CD8-positive, alpha-beta memory T cell (primary cell): ENCODE measurements at places on chromosomes 4 and X.

- DNase-seq, result no peak
Measured at GRCh38 chrX:87397103-87397886, 120.3 kb upstream of the KLHL4 start.

DNA sequence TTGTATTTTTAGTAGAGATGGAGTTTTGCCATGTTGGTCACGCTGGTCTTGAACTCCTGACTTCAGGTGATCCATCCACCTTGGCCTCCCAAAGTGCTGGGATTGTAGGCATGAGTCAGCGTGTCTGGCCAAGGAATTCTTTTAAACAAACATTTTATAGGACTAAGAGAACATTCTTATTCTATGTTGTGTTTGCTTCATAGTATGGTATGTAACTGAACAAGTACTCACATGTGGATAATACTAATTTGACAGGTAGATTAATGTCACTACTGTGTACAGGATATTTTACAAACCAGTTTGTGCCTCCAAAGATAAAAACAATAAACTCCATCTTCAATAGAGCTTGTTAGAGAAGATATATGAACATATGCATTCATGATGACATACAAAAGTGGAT is 1353.4 kb downstream of the PCDH7 start:
- no peak for DNase-seq

DNA sequence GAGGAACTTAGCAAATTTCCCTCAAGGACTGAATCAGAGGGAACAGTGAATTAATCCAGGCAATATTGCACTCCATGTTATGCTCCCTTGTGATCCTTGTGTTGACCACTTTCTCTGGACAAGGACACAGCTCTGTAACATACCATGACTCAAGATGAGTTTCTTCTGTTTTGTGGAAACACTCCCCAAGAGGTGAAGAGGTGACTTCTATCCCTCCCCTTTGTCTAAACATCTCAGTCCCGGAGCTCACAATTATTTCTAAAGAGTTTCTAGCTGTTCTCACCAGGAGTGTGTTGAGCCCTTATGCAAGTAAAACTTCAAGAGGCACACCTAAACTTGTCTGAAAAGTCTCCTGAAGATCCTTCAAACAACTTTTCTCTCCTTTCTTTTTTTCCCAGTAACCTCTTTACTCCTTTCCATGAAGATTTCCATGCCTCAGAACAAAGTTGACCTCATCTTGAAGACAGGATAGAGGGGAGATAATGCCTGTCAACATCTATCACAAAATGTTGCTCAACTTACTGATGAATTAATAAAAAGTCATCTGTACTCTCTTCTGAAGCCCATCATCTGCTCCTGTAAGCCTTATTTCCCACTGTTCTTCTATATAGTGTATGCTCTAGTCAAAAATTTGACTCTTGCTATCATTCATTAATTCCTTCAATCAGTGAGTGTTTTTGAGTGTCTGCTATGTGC is 429.1 kb downstream of the SPRY1 start:
- no peak for DNase-seq

DNA sequence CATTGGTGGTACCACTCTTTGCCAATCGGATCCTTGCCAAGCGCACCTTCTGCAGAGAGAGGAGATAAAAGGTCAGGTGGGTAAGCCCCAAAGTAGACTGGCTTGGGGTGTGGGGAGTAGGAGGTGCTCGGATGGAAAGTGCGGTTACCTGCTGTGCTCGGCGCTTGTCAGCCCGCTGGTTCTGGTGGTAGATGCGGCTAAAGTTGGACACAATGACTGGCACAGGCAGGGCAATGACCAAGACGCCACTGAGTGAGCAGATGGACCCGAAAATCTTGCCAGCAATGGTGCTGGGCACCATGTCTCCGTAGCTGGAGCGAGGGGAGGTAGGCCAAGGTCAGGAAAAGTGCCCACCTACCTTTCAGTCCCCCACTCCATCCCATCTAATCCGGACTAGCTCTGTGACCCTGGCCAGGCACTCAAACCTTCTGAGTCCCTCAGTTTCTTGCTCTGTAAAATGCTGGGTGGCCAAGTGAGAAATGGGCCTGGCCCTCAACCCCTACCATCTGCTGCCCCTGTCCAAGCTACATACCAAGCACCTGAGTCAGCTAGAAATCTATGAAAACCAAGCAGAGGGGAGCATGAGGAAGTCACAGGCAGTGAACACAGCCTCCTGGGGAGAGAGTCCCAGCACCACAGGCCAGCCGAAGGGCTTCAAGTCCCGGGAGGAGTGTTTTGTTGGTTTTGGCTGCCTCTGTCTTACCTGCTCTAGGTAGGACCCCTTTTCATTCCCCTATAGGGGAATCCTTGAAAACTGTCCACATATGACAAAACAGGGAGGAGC is 4.7 kb downstream of the KCND1 start:
- no peak for DNase-seq

DNA sequence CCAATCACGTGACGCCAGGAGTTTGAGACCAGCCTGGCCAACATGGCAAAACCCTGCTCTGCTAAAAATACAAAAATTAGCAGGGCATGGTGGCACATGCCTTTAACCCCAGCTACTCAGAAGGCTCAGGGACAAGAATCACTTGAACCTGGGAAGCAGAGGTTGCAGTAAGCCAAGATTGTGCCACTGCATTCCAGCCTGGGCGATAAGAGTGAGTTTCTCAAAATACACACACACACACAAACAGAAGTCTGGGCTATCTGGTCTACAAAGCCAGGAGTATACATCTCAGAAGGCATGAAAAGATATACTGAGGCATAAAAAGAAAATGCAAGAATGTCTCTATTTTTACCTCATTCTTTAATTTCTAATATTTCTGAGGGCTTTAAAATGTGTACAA is 11.3 kb downstream of the YTHDC1 start:
- DNase-seq, result no peak

DNA sequence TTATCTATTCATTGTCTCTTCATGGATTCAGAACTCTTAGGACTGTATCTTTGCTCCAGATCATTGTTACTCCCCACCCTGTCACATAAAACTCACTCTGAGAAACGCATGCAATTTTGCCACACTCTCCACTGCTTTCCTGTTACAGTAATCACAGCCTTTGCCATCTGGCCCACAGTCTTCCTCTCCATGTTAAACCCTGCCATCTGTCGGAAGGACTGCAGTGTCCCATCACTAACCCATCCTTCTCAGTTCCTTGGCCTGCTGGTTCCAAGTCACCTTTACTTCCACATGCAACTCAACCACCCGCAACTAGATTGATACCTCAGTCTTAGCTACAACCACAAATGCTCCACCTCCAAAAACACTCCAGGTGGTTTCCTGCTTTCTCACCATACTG is 308.7 kb upstream of the FAM241A start:
- DNase-seq, result no peak

DNA sequence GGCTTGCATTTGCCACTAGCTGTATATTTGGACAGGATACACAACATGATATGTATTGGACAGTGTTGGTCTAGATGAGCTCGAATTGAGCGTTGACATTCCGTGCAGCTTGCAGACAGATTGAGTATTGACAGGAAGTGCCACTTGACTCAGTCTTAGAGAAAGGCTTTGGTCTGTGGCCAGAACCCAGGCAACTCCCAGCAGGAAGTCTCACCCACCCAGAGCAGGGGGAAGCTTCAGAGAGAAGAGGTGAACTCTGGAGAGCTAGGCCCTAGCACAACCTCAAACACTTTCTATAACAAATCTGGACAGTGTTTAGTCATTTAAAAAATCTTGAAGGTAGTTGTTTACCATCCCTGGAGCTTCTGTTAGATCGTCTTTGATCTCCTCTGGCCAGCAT is 280.5 kb downstream of the FBXW7 start:
- DNase-seq, result peak; percentile 24

GRCh38 chr4:70938086-70938485 is 35.9 kb downstream of the MOB1B start:
- DNase-seq, result no peak

- peak; percentile 48 for DNase-seq
Measured at GRCh38 chr4:81505004-81505598, 33.4 kb upstream of the RASGEF1B start.

DNA sequence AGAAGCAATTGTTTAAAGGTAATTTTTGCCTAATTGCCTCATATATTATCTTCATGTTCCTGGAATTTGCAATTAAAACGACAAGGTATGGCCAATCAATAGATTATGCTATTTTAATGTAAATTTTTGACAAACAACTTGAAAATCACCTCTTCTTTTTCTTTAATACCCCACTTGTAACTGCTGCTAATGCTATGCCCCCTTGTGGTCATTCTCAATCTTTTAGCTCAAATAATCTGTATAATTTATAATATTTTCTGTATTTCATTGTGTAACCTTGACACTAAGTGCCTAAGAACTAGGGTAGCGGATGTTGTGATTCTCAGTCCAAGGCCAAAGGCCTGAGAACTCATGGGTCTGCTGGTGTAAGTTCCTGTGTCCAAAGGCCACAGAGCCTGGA is 831.7 kb upstream of the POU3F4 start:
- DNase-seq, result no peak

DNA sequence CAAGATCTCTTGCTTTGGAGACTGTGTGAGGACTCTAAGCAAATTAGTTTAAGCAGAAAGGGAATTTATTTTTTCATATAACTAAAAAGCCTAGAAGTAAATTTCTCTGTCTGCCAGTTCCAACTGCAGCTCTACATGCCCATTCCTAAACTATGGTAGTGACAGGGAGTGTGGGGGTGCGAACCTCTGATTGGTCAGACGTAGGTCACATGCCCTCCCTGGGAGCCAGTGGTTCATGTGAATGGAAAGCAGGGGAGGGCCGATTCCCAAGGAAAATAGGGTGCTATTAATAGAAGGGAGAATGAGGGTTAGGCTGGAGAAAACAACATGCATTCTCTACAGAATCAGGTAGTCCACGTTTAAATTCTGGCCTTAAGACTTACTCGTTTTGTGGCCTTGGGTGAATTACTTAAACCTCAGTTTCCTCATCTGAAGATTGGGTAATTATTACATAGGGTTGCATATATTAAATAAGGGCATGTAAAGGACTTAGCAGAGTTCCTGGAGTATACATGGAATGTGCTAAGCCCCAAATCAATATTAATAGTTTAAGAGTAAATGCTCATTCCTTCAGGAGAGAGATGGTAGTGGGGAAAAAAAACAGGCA is 7.2 kb downstream of the RAB33B start:
- DNase-seq, result no peak

DNA sequence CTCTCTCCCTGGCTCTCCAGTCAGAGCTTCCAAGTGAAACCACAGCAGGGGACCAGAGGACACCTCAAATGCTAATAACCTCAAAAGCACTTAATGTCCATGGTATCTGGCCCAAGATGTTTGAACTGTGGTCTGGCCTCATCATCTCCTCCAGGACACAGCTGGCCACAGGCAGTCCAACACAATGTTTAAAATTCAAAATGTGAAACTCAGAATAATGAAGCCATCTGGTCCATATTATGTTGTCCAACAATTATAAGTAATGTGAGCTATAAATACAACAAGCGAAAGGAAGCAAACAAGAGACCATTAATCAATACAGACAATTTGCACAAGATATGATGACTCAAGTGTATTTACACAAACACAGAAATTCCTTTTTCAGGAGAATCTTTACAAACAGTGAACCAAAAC is 90.7 kb upstream of the S100G start:
- no peak for DNase-seq

- peak; percentile 6 for DNase-seq
Measured at GRCh38 chrX:9885150-9885549, 82.0 kb upstream of the CLDN34 start.

DNA sequence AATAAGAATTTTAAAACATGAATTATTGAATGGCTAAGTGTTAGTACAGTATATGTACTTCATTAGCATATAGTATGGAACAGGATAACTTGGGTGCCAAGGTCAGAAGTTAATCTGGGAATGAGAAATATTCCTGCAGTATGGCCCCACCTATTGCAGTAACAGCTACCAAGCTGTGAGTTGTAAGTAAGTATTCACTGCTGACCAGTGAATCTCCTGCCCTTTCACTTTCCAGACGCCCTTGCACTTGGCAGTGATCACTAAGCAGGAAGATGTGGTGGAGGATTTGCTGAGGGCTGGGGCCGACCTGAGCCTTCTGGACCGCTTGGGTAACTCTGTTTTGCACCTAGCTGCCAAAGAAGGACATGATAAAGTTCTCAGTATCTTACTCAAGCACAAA is 105.1 kb downstream of the NFKB1 start:
- no peak for DNase-seq

GRCh38 chr4:105510245-105510644 is 36.4 kb upstream of the PPA2 start:
- no peak for DNase-seq
